ENCODE measurements at places on chromosomes 7 and 10.

- DNase-seq, result no peak
These were observed 458.2 kb upstream of the NPVF start for GRCh38 chr7:25686493-25686892.

DNA sequence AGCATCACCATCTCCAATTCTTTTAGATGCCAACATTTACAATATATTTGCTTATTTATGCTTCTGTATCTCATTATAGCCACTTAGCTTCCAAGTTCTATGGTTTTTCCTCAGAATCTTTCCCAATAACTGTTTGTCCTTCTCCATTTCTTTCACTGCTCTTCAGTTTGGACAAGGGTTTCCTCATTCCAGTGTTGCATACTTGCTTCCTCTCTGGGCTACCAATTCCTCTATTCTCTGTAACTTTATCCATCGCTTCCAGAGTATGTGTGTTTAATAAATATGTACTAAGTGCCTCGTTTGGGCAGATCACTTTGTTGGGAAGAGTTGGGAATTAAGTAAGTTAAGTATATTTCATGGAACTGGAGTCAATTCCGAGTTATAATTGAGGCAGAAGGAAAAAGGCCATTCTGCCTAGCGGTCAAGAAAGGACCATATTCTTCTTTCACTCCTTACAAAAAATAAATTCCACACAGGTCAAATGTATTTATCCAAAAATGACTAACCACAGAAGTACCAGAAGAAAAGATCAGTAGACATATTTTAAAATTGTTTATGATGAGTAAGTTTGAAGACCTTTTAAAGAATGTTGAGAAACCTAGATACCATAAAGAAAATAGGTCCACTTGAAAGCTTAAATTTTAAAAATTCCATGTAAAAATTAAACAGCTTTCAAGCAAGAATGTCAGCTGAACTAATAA lies 10.8 kb downstream of the STAMBPL1 start:
- no peak for DNase-seq

- no peak for DNase-seq
These were observed at the start of gene MKX for GRCh38 chr10:27745732-27746396. Gene MKX (minus strand): TSS chr10:27745819. CDS start chr10:27743415, 2,404 bp downstream.

DNA sequence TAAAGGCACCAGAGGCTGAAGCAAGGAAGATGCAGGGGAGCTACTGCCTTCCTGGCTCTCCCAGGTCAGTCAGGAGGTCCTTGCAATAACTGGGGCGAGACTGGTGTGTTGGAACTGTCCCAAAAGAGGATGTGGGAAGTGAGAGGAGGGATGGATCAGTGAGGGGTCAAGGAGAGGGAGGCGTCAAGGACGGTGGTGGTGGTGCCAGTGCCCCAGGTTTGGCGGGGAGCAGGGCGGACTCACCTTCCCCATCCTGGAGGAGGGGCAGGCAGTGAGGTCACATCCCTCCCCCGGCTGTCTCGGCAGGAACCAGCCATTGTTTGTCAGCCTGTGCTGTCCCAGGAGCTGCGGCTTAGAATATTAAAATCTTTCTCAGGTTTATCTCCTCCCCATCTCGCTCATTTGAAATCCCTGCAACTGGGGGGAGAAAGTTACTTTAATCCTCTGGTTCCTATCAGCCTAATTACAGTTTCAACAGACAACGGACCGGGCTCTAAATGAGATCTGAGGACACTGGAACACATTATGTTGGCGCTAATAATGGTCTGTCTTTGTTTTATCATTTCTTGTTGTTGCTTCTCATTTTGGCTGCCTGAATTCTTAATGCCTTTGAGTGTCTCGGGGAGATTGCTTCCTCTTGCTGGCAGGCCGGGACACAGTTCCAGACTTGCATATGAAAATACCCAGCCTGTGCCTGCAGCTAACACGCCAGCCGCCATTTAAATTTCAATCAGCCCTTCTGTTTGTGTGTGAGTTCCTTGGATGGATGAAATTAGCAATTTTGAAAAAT lies 387.5 kb downstream of the RPS24 start:
- no peak for DNase-seq

DNA sequence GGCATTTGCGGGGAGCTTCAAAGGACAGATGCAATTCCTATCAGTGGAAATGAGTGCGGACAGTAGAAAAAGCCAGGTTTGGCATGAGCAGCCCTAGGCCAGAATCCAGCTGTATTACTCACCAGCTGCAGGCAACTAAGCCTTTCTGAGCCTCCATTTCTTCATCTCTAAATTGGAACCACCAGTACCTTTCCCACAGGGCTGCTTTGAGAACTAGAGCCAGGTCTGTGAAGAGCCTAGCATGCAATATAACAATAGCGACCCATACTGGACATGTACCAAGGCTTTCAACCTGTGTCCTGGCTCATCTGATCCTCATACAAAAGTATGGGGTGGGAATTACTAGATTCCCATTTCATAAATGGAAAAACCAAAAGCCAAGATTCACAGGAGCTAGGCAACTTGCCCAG lies 101.0 kb downstream of the GSAP start:
- no peak for DNase-seq

- no peak for DNase-seq
These were observed 26.7 kb downstream of the SEC23IP start for GRCh38 chr10:119919271-119919670.

DNA sequence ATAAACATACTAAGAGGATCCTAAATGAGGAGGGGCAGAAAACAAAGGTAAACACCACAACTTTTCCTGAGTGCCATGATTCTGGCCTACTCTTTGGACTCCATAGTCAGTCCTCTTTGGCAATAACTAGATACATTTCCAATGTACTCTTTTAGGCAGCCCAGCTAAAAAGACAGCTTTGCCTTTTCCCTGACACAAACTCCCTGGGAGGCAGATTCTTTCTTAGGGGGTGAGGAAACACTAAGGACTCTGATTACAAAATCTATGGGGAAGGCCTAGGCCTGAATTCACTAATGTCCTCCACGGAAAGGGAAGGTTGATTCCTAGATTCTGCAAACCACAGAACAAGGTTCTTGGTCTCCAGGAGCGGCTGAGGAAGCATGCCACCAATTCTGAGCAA lies 25.8 kb downstream of the FBXW4 start:
- no peak for DNase-seq

DNA sequence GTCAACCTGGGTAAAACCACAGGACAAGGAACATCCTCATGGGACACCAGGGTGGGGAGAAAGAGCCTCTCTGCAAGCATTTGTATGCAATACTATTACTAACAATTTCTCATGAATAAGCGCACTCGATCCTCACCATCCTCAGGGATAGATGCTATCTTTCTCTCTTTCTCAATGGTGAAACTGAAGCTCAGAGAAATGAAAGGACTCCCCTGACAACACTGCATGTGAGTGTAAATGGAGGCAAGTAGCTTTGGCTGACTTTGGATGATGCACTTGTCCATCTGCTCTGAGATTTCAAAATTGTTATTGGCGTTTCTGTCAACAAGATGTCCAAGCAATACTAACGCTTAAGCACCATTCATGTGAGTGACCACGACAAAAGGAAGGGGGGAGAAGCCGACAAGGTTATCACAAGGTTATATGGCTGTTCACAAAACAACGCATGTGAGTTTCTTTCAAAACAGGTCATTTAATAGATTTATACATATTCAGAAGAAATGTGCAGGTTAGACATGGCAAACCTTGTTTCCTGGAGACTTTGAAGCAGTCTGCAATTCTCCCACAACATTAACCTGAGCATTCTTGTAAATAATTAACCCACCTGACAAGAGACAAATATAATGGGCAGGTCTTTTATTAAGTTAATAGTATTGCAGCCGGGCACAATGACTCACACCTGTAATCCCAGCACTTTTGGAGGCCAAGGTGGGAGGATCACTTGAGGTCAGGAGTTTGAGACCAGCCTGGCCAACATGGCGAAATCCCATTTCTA lies 54.0 kb downstream of the IFIT5 start:
- no peak for DNase-seq

- DNase-seq, result no peak
These were observed 33.5 kb downstream of the PLCE1 start for GRCh38 chr10:94027197-94027596.

- DNase-seq, result no peak
These were observed 89.9 kb downstream of the CRTAC1 start for GRCh38 chr10:97940534-97940933.

DNA sequence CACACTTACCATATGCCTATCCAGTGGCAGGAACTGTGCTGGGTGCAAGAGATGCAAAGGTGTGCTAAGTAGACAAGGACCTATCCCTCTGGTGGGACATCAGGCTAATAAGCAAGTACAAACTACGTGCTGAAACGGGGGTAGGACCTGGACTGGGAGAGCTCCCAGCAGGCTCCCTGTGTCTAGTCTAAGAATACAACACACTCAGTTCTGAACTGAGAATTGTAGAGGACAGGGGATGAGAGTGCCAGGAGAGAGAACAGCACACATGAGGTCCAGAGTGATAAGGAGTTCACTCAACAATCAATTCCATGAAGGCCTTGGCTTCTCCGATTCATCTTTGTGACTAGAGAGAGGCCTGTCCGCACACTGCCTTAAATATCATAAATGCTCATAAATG lies 253.7 kb downstream of the ELMO1 start:
- DNase-seq, result no peak

DNA sequence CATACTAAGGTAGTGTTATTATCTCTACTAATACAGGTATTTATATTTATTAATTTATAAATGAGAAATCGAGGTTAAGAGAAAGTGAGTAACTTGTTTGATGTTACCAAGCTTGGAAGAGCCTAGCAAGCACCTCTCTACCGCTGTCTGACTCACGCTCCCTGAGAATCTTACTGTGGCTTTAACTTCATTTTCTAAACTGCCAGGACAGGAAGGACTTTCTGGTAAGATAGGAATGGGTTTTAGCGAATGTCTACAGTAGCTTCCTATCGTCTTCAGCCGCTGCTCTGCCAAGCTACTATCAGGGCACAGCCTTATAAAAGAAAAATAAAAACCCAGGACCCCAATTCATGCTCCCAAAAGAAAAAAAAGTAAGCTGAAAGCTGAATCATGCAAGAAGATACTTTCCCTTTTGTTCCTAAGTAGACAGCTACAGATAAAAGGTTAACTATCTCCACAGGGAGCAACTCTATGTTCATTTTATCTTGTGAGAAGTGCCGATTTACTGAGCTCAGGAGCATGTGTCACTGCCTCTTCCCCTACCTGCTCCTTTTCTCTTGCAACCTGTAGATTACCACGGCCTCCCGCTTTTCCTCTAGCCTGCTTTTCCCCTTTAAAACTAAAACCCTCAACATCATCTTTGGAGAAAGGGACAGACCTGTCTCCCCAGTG lies 60.2 kb downstream of the THNSL1 start:
- DNase-seq, result no peak

- no peak for DNase-seq
These were observed 314.0 kb downstream of the CDK14 start for GRCh38 chr7:90910136-90910535.

DNA sequence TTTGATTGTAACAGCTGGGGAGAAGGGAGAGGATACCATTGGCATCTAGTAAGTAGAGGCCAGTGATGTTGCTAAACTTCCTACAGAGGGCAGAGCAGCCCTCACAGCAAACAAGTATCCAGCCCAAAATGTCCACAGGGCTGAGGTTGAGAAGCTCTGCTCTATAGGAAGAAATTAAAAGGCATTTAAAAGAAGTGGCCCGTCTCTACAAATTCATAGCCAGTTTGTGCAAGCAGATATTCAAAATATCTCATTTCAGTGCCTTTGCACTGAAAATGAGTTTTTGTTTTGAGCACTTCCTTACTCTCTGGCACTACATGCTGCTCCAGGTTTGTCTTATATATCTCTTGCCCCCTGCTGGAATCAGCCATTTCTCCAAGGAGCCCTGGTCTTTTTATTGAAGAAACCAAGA lies 330.0 kb downstream of the BBS9 start:
- DNase-seq, result no peak

DNA sequence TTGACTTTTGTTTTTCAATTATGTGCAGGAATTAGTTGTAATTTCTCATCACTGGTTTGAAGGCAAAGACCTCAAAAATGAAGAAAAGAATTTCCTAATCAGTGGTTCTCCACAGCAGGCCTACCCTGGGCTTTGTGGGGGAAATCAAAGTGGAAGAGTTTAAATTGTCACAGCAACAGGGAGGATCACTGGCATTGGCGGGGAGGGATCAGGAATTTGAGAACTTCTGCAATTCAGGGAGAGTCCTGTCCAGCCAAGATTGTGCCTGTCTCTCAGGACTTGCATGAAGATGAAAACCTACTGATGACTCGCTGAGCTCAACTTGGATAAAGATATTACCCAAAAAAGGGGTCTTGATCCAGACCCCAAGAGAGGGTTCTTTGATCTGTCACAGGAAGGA lies 70.1 kb downstream of the HACD1 start:
- DNase-seq, result no peak

GRCh38 chr7:95330204-95330960 lies 6.0 kb upstream of the PON1 start:
- DNase-seq, result no peak

GRCh38 chr10:95336702-95337101 lies 45.9 kb upstream of the PDLIM1 start:
- no peak for DNase-seq

GRCh38 chr10:27099448-27099847 lies 846 bp downstream of the ANKRD26 start:
- DNase-seq, result no peak

- no peak for DNase-seq
These were observed 181.0 kb downstream of the ELFN1 start for GRCh38 chr7:1850976-1851571.

- no peak for DNase-seq
These were observed 381.8 kb downstream of the PHF14 start for GRCh38 chr7:11355399-11356005.

DNA sequence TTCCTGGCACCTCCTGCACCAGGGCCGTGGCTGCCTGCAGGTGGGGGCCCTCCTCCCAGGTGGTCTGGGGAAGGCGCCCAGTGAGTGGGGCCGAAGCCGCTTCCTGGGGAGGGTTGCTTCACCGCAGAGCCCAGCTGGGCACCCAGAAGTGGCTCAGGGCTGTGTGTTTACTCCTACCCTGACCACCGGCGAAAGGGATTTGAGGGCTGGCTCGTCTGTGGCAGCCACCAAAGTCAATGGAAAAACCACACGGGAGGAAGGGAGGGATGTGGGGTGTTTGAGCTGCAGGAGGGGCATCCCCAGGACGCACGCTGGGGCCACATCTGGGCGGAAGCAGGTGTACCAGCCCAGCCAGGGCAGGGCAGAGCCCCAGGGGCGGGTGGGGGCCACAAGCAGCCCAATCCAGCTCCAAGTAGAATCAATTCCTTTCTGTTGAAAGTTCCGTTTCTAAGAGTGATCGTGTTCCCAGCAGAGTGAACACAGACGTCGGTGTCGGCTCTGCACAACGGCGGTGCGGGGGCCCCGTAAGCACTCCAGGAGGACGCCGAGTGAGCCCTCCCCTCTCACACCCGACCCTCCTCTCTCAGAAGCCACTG lies 69.9 kb downstream of the FOXL3 start:
- no peak for DNase-seq

- no peak for DNase-seq
These were observed 3.1 kb upstream of the SLC13A4 start for GRCh38 chr7:135731131-135731530.

DNA sequence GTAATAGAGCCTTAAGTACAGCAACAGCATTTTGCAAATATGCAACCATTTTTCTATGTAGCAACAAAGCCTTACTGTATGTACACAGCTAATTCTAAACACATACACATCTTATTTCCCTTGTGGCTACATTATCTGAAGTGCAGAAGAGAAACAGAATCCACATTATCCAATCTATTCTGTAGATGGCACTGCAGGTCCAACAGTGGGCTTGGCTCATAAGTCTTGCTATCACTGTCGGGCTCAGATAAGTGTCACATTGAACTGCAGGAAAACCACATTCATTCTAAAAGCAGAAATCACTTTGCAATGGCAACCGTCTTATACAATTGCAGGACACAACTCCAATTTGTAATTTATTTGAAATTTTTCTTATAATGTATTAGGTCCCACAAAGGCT lies 109.8 kb upstream of the NOBOX start:
- no peak for DNase-seq

Measured in DMS79 (cell line).